ENCODE measurements at places on chromosomes 6 and 20.
A peak's percentile ranks its signal among the peaks of the same experiment; 100 is the strongest.

DNA sequence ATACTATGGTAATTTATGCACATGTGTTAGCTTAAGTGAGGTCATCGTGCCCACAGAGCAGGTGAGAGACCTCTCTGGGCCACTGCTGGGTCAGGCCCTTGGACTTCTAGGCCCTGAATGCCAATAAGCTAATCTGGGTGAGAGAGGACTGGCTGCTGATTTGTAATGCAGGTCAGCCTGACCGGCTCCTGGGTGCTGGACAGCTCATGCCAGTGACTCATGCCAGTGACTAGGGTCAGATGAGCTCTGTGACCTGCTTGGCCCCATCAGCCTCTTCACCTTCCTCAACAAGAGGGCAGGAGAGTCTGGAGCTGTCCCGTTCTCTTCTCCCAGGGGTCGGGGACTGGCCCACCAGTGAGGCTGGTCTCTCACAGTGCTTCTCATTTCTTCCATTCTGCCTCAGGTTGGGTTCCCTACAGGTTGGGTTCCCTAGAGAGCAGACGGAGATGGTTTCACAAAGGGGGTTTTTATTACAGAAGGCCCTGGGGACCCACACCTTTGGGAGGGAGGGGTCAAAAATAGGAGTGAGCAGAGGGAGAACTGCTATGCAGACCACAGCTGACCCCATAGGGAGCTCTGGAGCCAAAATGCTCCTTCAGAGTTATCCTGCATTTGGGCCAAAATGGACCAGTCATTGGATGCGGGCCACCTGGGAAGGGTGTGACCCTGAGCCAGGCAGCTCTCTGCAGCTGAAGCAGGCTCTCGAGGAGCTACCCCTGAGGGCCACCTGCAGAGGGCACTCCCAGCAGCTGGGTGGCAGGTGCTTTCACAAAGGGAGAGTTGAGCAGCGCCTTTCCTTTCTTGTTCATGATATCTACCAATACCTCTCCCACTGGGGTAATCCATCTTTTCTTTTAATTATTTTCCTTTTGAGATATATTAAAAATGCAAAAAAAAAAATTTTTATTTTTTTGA lies 2.2 kb upstream of the OXT start:
- H3K27me3 ChIP-seq: peaks cover 38% of the 10 kb centered on the region
- no peak overlapping the region for H3K4me3 ChIP-seq
- no peaks in the 10 kb centered on the region for H3K36me3 ChIP-seq
- no peak for DNase-seq
- H3K27ac ChIP-seq: no peak overlapping the region
- H3K4me1 ChIP-seq: peaks cover 17% of the 10 kb centered on the region

- H3K4me3 ChIP-seq: no peak overlapping the region
- no peaks in the 10 kb centered on the region for H3K36me3 ChIP-seq
- H3K27ac ChIP-seq: no peak overlapping the region
Observed at GRCh38 chr6:167108278-167108677, 14.6 kb upstream of the CCR6 start.

GRCh38 chr6:127547215-127547614 lies 28.1 kb upstream of the MTCL3 start:
- no peaks in the 10 kb centered on the region for H3K4me1 ChIP-seq
- peaks cover 21% of the 10 kb centered on the region for H3K27me3 ChIP-seq
- H3K4me3 ChIP-seq: no peak overlapping the region
- DNase-seq: no peak
- H3K36me3 ChIP-seq: no peaks in the 10 kb centered on the region

GRCh38 chr6:84625506-84625905 lies 138.9 kb downstream of the TBX18 start:
- H3K36me3 ChIP-seq: no peaks in the 10 kb centered on the region
- H3K4me1 ChIP-seq: no peaks in the 10 kb centered on the region
- no peaks in the 10 kb centered on the region for H3K27me3 ChIP-seq
- DNase-seq: no peak
- no peak overlapping the region for H3K4me3 ChIP-seq
- H3K27ac ChIP-seq: no peak overlapping the region

- peak overlapping the region; percentile 80 for H3K4me3 ChIP-seq
- peaks cover 67% of the 10 kb centered on the region for H3K27me3 ChIP-seq
- no peak overlapping the region for H3K27ac ChIP-seq
- no peak for DNase-seq
- H3K36me3 ChIP-seq: no peaks in the 10 kb centered on the region
Observed at GRCh38 chr20:3237958-3238615, 903 bp downstream of the SLC4A11 start.

DNA sequence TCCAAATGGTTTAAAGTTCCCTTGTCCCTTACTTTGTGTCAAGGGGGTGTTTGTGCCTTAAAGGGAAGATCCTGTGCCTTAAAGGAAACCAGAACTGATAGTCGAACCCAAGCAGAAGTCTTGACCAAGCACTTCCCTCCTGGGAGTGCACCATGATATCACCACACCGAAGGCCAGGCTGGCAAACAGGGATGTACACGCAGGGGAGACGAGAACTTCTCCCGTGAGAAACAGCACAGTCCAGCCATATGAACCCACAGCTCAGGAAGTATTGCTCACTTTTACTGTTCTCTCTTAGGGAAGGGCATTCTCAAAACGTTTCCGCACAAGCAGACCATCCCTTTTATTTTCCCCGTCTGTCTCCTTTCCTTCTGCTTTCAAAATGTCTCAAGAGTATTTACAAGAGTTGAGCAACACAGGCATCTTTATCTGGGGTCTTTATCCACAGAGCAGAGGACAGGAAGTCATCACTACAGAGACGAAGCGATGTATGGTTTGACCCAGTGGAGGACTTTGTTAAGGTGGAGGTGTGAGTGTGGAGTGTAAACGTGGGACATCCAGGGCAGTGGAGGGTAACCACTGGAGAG lies 12.8 kb upstream of the SERPINB1 start:
- no peaks in the 10 kb centered on the region for H3K27me3 ChIP-seq
- peak overlapping the region; percentile 80 for H3K27ac ChIP-seq
- peak overlapping the region; percentile 52 for H3K4me3 ChIP-seq
- H3K36me3 ChIP-seq: no peaks in the 10 kb centered on the region
- DNase-seq: no peak

Measured in left ventricle myocardium inferior (tissue), 1 donor.